Stimulated activated naive CD8-positive, alpha-beta T cell treated with anti-CD3 and anti-CD28 coated beads, Interleukin-15, Interleukin-2, amounts not matched to agents 100 U/mL and 50 U/mL, for 24 hours (primary cell): ENCODE measurements at places on chromosomes 2 and 18.

GRCh38 chr2:118670276-118670675 is 177.2 kb downstream of the EN1 start:
- DNase-seq, result no peak

DNA sequence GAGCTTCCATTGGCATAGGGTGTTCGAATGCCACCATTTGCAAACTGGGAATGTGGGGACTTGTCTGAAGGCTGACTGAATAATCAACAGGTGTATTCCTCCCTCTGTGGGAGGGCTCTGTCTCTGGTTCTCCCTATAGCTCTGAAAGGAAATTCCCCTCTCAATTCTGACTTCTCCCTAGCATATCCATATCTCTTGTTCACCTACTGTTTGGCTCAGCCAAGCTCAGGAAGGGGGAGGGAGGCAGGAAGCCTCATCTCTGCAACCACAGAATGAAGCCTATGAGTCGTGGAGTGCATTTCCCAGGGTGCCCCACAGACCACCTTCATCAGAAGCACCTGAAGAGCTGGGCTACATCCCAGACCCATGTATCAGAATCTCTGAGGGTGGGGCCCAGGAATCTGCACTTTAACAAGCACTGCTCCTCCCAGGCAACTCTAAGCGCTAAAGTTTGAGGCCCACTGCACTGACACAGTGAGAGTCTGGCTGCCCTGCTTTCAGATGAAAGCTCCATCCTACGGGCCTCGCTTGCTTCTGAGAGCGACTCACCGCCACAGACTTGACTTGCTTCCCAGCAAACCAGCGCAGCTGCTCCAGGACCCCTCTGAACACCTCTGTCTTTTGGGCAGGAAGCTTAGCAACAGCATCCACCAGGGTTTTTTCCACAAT is 32.0 kb downstream of the XDH start:
- no peak for DNase-seq

DNA sequence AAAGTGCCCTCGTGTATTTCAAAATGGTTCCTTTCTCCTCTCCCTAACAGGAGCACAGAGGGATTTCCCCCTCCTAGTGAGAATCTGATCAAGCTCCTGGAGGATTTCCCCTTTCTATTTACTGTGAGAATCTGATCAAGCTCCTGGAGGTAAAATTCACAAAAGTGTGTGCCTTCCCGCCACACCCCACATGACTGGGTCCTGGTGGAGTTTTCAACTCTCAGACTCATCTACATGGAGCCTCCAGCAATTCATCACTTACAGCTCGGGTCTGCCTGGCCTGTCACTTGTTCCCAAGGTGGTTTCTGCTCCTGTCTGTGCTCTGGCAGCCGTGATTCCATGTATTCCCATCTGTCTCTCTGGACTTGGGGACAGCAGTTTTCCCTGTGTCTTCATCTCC is 590.7 kb downstream of the FBXO15 start:
- no peak for DNase-seq

- DNase-seq, result no peak
Measured at GRCh38 chr18:79599441-79599931, 80.1 kb upstream of the CTDP1 start.

GRCh38 chr18:59730896-59731295 is 33.7 kb upstream of the CCBE1 start:
- no peak for DNase-seq

DNA sequence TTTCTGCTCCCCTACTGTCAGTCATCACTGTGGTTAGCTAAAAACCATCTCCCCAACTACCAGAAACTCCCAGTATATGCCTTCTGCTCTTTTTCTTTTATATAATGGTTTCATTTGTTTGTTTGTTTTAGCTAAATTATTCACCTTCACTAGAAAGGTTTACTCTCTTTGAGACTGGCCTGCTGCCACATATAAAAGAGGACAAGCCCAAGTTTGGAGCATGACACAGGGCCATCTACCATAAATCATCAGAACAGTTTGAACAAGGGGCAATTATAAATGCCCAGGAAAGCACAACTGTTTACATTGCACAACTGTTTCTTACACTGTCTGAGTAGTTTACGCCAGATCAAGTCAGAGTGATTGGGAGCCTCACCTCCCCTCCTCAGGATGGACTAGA is 471.0 kb upstream of the PIK3C3 start:
- DNase-seq, result no peak

- DNase-seq, result peak; percentile 56
Measured at GRCh38 chr18:11995445-11996189, 14.3 kb downstream of the IMPA2 start.

GRCh38 chr18:10370716-10371115 is 83.7 kb upstream of the APCDD1 start:
- DNase-seq, result no peak

DNA sequence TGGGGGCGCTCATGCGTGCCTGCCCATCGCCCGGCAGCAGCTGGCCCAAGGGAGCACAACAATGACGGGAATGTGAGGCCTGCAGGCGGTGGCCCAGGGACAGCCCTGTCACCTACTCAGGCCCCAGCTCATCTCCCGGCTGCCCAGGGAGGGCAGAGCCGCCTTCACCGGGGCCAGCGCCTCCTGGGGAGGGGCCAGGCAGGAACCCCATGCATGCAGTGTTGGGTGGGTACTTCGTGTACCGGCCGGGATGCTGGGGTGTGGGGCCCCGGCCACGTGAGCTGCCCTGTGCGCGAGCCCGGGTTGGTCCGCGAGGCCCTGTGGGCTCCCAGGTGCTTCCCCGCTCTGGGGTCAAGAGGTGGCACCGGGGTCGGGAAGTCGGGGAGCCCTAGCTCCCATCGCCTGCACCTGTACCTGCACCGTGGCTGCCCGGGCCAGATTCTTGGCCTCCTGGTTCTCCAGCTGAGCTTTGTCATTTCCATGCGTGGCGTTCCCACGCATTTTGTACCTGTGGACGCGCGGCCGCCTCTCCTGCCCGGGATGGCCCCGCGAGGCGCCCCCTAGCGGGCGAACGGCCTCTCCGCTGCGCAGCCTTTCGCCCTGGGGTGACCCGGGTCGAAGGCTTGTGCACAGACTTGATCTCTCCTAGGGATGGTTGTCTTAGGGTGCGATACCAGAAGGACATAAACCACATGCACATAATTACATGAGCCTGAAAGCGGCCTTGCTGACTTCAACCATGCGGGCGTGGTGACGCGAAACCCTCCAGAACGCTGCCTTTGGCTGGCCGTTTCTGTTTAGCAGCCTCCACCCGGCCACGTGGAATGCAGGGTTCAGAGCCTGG is 950 bp downstream of the KLHL30 start:
- DNase-seq, result peak; percentile 52

GRCh38 chr2:235514627-235515363 is 21.0 kb downstream of the AGAP1 start:
- DNase-seq, result no peak

DNA sequence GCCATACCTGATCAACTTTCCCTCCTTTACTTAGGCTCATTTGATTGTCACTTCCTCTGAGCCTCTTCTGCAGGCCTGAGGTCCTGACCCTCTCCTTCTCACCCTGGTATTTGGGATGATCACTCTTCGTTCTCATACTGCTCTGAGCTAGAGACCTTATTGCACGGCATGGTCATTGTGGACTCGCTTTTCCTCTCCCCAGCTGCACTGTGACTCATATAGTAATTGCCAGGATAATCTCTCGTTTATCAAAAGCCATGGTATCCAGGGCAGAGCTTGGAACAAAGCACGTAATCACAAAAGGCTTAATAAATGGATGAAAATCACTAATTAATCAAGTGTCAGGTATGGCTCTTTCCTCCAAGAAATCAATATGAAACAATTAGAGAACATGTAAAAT is 40.9 kb upstream of the TRIB2 start:
- no peak for DNase-seq

- DNase-seq, result peak; percentile 15
Measured at GRCh38 chr18:12774982-12775381, 72.1 kb downstream of the PSMG2 start.

GRCh38 chr2:85888020-85888683 is 638 bp downstream of the ST3GAL5 start:
- DNase-seq, result peak; percentile 57

DNA sequence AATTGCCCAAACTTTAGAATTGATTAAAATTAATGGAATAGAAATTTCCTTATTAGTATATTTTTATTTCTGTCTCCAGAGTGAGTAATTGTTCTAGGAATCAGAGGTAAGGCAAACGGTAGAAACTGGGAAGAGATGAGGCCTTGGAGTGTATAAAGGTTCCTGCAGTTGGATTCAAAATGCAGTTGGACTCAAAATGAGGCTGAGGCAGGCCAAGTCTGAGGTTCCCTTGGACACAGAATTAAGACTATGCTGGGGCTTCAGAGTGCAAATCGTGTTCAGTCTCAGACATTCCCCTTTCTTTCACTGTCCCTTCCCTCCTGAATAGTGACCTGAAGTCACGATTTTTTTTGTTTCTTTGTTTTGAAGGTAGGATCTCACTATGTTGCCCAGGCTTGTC is 746.9 kb upstream of the NRXN1 start:
- no peak for DNase-seq

- DNase-seq, result no peak
Measured at GRCh38 chr2:173493874-173494273, 139.2 kb downstream of the CDCA7 start.

DNA sequence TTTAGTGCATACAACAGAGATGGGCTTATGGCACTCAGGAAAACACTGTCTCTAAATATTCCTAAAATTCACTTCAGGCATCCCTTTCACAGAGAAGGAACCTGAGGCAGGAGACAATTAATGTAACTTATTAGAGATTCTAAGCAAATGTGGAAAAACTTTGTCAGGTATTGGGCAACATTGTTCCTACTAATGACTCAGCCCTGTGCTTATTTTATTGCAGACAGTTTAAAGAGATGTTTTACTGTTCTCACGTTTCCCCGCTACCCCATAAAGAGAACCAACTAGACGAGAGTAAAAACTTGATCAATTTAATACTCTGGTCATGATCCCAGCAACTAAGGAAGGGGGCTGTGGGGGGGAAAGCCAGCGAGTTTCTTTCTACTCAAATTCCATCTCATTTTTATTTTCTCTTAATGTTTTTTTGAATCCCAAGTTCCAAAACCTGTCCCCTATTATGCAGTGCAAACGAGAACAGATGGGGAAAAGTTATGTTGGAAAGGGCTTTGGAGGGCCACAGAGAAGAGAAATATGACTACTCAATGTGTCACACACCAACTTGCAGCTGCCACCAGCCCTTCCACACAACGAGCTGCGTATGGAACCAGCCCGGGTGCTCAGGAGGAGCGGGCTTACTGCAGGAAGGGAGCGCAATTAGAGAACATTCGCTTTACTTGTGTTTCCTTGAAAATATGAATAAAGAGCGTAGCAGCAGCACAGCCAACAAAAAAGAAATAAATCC is 18.7 kb upstream of the ACVR1 start:
- DNase-seq, result no peak

GRCh38 chr2:1153920-1154319 is 203.3 kb downstream of the SNTG2 start:
- DNase-seq, result no peak

DNA sequence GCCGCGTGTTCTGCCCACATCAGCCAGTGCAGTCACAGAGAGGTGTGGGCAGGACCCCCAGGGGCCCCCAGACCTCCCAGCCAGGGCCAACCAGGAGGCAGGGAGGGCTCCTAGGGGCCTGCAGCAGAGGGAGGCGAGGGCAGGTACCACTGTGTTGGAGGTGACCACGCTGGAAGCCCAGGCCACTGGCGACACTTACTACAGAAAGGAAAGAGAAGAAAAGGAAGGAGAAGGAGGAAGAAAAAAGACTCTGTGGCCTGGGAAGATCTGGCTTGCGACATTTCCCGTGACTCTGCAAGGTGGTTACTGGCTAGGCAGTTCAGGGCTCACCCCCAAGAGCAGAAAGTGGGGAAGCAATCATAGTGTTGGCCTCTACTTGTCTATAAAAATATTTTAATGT is 98.1 kb upstream of the BCL2L11 start:
- no peak for DNase-seq

GRCh38 chr2:182432051-182432450 is 5.2 kb upstream of the PDE1A start:
- no peak for DNase-seq

GRCh38 chr2:221569425-221569845 is 2.7 kb downstream of the EPHA4 start:
- no peak for DNase-seq

DNA sequence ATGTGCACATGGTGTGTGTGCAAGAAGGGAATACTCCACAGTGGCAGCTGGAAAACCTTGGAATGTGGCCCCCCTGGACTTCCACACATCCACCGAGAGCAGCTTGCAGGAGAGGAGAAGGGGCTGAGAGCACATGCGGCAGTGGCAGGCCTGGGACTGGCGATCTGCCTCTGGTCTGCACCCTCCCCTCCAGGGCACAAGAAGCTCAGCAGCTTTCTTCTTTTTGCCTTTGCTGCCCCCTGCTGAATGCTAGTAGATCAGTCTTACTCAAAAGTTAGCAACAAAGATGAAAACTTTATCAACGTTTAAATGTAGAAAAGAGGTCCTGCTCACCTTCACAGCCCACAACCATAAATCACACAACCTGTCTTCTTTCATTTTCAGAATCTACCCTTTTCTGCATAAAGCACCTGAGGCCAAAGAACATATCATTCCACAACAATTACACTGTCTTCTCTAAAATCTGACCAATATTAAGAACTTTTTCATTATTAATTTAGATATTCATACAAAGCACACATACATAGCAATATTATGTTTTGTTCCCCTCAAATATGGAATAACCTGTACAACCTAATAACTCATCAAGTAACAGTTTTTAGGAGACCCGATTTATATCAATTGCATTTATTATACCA is 34.6 kb downstream of the TGFBRAP1 start:
- peak; percentile 20 for DNase-seq

- DNase-seq, result no peak
Measured at GRCh38 chr2:95352310-95353054, 50.0 kb upstream of the FAHD2A start.

GRCh38 chr2:142463047-142463446 is 332.2 kb upstream of the LRP1B start:
- DNase-seq, result no peak

DNA sequence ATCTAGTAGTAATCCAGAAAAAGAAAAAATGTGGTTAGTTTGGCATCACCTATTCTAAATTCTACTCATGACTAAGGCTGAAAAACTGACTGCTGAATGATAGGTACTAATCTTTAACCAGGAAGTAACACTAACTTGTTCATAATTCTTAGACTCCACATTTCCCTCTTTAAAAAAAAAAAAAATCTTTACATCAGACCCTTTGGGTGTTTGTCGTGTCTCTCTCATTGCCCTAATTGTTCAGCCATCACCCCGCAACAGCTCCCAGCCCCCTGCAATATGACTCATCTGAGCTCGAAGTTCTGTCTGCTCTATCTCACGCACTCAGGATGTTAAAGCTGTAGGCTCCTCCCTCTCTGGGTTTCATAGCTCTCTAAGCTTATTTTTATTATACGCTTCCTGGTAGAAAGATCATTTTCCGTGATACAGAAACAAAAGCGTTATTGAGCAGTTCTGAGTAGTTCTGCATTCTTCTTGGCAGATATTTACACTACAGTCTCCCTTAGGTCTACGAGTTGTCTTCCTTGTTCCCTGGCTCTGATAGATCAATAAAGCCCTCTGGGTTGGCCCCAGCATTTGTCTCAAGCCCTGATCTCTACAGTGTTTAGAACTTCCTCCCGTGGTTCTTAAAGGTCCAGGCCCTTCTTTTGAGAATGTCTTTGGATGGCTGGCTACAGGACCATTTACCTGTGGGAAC is 95.6 kb downstream of the TNFRSF11A start:
- DNase-seq, result peak; percentile 61
